ENCODE measurements at places on chromosomes 1 and 21.

- no peak for DNase-seq
These were observed 866.0 kb downstream of the LTN1 start for GRCh38 chr21:28126521-28127174.

- no peak for DNase-seq
These were observed 65.8 kb upstream of the VAMP3 start for GRCh38 chr1:7705048-7705907.

DNA sequence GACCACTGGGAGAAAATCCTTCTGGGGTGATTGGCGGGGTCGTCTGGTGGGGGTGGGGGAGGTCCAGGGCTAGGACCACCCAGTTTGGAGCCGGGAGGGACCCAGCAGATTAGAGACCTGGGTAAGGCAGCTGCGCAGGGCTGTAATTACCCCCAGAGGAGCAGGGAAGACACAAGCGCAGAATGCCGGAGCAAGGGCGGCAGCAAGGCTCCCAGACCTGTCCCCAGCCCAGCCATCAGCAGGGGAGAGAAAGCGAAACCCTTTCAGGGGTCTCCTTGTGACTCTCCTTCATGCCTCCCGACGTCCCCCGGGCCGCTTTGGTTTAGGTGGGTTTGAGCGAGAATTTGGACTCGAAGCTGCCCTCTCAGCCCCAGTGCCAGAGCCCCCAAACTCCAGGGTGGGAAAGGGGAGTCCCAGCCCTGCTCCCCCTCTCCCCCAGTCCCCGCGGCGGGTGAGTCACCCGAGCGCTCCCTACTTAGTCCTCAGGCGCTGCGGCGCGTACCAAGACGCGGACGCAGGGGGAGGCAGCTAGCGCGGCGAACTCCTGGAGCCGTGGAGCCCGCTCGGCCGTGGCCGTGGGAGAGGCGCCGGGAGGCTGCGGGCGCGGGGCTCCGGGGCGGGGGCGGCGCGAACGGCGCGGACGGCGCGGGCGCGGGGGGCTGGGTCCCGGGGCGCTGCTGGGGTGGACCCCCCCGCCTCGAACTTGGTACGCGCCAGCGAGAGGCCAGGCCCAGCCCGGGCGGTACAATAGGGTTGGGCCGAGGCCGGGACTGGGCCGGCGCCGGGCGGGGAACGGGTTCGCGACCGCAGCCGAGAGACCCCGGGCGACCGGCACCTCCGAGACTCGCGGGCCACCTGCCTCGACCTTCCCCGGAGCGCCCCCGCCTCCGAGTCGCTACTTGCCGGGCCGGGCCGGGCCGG, at the start of gene MAP7D1:
MAP7D1 (plus strand) TSS at position 753 of the 921 bp plus-strand sequence. CDS start 258 bp downstream, outside the sequence.
- no peak for DNase-seq

GRCh38 chr1:101371259-101371658, 134.4 kb downstream of the S1PR1 start:
- DNase-seq = no peak

- no peak for DNase-seq
These were observed 15.8 kb upstream of the DIP2A start for GRCh38 chr21:46442938-46443337.

DNA sequence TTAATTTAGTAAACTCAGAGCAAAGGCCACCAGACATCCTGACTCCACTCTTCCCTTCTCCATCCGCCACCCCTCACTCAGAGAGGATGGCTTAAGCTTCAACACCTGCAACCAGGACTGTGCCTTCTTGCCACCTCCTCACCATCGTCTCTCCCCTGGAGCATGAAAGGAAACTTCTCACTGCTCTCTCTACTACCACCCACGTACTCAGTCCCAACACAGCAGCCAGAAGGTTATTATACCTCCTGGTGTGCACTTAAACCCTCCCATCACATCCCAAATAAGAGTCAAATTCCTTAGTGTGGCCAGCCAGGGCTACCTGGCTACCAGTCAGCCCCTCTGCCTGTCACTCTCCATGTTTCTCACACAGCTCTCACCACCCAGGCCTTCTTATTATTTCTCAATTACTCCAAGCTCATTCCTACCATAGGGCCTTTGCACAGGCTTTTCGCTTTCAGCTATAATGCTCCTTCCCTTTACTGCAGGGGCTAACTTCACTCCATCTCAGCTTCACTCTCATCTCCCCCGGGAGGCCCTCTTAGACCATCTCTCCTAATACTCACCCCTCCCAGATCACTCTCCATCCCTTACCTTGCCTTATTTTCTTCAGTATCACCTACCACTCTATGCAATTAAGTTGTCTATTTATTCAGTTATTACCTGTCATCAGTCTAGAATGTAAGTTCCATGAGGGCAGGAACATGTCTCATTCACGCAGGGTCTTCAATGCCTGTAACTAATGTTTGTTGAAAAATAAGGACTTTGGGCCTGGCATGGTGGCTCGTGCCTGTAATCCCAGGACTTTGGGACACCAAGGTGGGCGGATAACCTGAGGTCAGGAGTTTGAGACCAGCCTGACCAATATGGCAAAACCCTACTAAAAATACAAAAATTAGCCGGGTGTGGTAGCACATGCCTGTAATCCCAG, 137.5 kb downstream of the TOMM20 start:
- DNase-seq = no peak

DNA sequence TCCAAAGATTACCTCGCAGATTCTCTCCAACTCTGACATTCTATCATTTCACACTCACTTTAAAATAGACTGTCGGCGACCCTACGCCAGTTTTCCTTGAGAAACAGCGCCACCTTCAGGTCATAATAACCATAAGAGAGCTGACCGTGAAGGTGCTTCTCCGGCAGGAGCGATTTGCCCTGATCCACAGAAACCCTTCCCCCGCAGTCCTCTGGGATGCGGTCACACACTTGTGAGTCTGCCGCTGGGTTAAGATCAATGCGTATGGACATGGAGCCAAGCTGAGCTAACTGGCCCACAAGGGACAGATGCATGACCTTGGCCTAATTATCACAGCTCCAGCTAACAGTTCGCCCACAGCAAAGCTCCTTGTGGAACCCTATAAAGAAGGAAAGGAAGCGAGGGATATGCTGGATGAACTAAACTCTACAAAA, 32.8 kb upstream of the IFNAR2 start:
- DNase-seq = no peak

DNA sequence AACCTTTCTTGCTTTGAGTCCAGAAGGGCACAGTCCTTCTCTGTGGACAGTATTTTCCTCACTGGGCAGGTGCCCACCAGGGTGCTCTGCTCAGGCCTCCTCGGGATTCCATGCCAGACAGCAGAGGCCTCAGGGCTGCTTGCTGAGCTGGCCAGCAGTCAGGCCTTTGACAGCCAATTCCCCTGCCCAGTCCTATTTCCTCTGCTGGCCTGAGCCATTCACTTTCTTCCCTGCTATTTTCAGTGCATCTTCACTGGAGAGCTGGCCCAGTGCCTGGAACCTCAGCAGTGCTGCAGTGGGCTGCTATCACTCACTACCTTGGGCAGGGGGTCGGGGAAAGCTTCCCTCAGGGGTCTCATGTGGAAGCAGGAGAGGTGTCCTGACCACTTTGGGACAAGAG, 33.2 kb downstream of the KCNA10 start:
- no peak for DNase-seq

- no peak for DNase-seq
These were observed 134.7 kb downstream of the KAZN start for GRCh38 chr1:14733048-14733778.

DNA sequence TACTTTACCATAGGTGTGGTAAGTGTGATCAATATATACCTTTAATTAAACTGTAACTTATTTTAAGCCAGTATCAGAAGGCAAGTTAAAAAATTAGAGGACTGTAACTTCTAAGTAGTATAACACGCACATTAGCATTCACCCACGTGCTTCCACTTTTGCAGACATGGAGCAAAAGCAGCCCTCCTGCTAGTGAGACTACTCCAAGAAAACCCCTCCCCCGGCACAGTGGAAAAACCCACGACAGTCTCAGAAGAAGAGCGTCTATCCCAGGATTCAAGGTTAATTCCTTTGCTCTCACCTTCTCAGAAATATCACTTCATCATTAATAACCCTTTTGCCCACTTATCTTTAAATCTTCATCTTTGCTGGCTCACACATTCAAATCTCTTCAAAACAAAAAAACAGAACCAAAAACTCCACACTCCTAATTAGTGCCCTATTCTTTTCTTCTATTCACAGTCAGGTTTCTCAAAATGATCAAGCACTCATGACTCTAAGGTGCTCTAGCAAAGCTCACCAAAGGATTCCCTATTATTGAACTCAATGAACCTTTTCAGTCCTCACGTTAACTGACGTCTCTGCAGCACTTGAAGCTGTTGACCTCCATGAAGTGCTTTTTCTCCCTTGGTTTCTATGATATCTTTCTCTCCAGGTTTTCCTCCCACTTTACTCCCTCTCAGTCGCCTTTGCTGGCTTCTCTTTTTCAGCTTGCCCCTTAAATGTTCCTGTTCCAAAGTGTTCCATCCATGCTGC, 213.5 kb downstream of the SMYD3 start:
- no peak for DNase-seq

DNA sequence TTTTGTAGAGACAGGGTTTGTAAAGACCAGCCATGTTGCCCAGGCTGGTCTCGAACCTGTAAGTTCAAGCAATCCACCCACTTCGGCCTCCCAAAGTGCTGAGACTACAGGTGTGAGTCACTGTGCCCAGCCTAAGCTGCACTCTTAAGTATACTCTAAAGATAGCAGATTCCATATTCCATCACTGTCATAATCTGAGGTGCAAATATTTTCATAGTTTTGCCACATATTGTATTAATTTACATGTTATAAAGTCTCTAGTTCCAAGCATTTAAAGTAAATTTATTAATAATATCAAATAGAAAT, 121.3 kb downstream of the HFM1 start:
- no peak for DNase-seq

DNA sequence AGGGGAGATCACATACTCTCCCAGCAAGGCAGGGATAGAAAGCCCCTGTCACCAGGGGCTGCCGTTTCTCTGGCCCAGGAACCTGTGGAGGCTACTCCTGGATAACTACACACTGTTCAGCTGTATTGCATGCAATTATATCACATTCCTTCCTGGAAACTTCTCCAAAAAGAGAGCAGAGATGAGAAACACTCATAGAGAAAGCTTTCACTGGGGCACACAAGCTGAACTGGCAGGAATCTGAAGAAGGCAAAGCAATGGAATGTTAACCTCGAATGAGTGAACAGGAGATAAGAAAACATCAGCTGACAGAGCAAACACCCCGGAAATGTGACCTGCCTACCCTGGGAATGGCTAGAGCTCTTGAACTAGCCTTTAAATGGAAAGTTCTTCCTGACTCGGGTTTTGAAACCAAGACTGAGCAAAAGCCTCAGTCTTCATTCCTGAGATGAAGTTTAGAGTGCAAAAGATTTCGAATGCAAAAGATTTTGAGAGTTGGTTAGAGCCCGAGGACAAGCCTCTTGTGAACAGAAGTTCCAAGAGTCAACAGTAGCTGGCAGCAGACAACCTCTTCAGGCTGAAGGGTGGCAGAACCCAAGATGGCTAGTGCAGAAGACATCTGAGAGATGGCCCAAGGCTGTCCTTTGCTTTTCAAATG, 32.3 kb downstream of the CCN1 start:
- no peak for DNase-seq

DNA sequence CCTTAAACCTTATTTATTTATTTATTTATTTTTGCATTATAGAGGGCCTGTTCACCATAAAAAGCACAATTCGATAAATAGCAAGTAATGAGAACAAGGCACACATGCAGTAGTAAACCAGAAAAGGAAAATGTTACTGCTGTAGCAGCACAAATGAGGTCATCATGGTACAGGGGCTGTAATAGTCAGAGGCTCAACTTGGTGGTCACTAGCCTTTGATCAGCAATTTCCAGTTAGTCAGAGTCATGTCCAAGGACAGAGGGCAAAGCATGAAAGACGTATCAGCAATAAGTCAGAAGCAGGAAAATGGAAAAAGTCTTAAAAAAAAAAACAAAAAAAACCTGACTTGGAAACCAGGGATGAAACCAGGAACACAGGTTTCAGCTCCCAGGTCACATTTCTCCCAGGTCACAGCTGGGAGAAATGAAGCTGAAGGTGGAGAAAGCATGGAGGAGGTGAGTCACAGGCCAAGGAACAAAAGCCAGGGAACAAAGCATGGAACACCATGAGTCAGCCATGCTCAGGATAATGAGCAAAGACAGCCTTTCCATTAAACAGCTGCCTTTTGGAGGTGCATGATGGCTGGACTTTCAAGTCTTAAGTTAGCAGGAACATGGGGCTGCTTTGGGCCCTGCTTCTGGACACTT, 556.3 kb downstream of the LTN1 start:
- no peak for DNase-seq

- no peak for DNase-seq
These were observed 56.8 kb downstream of the GLIS1 start for GRCh38 chr1:53681977-53682685.

- no peak for DNase-seq
These were observed 25.9 kb upstream of the USP25 start for GRCh38 chr21:15703932-15704331.

DNA sequence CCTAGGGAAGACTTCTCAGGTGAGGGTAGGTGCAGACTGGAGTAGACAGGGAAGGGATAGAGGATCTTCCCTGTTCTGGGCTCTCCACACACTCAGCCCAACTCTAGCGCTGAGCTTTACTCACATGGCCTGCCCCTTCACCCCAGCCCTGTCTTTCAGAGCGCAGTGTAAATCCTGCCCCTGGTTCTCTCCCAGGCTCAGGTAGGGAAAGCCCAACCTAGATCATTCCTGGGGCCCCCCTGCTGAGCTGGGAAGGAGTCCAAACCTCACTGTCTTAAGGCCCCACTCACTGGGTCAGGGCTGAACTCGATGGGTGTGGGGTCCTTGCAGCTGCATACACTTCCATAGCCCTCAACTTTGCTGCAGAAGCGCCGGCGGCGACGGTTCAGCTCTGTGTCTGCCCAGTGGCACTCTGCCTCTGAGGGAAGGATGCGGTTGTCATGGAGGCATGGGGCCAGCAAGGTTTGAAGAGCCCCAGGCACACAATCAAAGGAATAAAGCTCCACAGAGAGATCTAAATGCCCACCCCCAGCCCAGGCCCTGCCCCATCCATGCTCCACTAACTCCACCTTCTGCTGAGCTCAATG, 4.2 kb downstream of the POMGNT1 start:
- DNase-seq = no peak

DNA sequence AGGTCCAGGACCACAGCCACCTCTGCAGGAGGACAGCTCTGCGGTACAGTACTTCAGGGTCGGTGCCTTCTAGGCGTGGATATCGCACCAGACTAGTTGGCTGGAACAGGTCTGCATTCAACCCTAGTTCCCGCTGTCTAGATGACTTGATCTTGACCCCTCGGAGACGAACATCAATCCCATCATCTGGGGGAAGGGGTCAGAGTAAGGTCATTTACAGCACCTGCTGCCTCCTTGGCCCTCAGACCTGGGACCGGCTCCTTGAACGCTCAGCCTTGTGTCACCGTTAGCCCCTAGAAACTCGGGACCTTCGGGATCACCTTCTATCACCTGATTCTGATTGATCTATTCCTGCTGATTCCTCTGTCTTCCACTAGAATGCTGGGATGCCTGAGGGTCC, 2.6 kb downstream of the HECTD3 start:
- DNase-seq = no peak

Measured in cortex of kidney (tissue), 1 donor.